ENCODE measurements at places on chromosomes 2 and 18.
A peak's percentile ranks its signal among the peaks of the same experiment; 100 is the strongest.

GRCh38 chr2:212005085-212005671 is 533.4 kb downstream of the ERBB4 start:
- DNase-seq = peak; percentile 40

DNA sequence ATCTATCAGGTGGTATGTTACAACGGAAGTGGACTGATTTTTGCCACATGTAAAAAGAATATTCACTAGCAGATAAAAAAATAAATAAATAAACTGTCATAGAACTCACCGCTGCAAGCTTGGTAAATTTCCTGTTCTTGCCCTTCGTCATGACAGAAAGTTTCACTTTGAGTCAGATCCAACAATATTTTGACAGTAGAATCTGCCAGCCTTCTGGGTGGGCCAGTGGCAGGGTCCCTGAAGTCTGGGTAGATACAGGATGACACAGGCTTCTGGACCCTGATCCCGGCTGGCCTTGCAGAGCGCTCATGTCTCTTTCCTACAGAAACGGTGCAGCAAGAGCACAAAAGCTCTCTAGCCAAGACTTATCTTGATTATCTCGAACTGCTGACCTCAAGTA is 97.8 kb upstream of the PMAIP1 start:
- no peak for DNase-seq

GRCh38 chr18:42520138-42520537 is 565.1 kb downstream of the PIK3C3 start:
- DNase-seq = no peak

DNA sequence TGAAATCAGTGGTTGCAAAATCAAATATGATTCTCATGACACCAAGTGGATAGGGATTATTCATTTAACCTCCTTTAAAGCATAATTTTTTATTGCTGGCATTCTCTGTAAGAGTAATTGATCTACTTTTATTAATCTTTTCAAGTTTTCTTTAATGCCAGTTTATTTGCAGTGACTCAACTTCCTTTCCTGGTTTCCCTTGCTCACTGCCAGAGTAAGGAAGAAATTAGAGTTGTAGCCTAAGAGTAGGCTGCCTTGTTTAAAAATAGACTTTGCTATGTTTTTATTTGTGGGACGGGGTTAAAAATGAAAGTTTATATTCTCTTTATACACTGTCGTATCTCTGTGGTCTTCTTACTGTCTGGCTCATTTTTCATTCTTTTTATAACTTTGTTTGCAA is 148.6 kb downstream of the WDR7 start:
- no peak for DNase-seq

GRCh38 chr2:170530803-170531564 is 184.2 kb upstream of the SP5 start:
- no peak for DNase-seq

Data from MCF 10A (cell line).